ENCODE measurements at places on chromosomes 3 and 15. TPM values are rescaled to one million over a fixed set of nuclear protein-coding genes. Genes with fewer than 3 reads are reported as not detected.

ZNF80 gene
- not detected for total RNA-seq

TIMP4 gene
- not detected for total RNA-seq

GRAMD1C gene
- total RNA-seq, result 1.4 TPM

ENTPD3 gene
- total RNA-seq, result 13.0 TPM

IL20RB gene
- 56.7 TPM for total RNA-seq

NR1I2 gene
- total RNA-seq, result not detected

CPLX3 gene
- not detected for total RNA-seq

MOBP gene
- not detected for total RNA-seq

ALG1L2 gene
- total RNA-seq, result not detected

FEZF2 gene
- not detected for total RNA-seq

PLXND1 gene
- total RNA-seq, result 3.3 TPM

Measured in airway epithelial cell (primary cell).